Jurkat, Clone E6-1 (cell line): ENCODE measurements at places on chromosomes 11 and 22.

GRCh38 chr11:85694385-85694980 lies 8.5 kb upstream of the CCDC89 start:
- peak; percentile 26 for DNase-seq

- DNase-seq, result no peak
Observed at GRCh38 chr11:45754261-45754709, 50.7 kb upstream of the SLC35C1 start.

DNA sequence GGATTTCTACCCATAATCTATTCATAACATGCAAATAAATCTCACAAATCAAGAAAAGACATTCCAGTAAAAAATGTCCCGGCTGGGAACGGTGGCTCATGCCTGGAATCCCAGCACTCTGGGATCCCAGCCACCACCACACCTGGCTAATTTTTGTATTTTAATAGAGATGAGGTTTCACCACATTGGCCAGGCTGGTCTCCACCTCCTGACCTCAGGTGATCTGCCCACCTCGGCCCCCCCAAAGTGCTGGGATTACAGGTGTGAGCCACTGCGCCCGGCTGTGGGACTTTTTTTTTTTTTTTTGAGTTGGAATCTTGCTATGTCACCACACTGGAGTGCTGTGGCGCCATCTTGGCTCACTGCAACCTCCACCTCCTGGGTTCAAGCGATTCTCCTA lies 4.7 kb downstream of the CHID1 start:
- DNase-seq, result no peak

GRCh38 chr11:73431396-73431795 lies 55.2 kb downstream of the RELT start:
- no peak for DNase-seq

- no peak for DNase-seq
Observed at GRCh38 chr22:48333323-48333763, 1494.3 kb downstream of the BRD1 start.

- no peak for DNase-seq
Observed at GRCh38 chr11:130031945-130032344, 29.3 kb upstream of the PRDM10 start.

DNA sequence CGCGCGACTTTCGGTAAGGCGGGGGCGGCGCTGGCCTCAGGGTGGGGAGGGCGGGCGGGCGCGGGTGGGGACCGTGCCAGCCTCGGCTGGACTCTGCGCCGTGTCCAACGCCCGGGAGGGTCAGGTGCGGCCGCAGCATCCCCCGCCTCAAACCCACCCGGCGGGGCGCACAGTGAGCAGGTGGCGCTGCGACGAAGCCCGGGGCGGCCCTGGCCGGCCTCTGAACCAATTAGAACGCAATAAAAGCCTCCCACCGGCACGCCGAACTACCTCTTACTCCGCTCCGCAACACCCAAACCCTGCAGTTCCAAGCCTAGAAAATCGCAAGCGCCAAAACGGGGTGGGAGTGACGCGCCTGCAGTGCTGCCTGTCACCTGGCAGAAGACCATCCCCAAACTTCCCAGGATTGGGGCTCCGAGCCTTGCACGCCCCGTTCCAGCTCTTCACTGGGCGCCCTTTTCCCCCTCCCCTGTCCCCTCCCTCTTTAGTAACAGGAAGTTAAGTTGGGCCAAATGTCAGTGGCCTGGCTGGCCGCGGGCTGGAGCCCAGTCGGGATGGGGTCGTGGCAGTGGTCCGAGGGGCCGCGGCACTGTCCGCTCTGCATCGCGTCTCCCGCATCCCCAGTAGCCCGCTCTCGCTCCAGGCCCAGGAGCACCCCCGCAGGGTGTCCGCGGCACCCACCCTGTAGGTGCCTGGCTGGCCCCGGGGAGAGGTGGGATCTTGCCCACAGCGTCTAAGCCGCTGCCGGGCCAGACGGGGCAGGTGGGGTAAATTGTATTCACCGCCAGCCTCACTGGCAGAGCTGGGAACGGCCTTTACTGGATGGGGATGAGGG lies 541 bp downstream of the MICAL2 start:
- DNase-seq, result no peak

GRCh38 chr11:114311946-114312345 lies 15.7 kb downstream of the NNMT start:
- no peak for DNase-seq

DNA sequence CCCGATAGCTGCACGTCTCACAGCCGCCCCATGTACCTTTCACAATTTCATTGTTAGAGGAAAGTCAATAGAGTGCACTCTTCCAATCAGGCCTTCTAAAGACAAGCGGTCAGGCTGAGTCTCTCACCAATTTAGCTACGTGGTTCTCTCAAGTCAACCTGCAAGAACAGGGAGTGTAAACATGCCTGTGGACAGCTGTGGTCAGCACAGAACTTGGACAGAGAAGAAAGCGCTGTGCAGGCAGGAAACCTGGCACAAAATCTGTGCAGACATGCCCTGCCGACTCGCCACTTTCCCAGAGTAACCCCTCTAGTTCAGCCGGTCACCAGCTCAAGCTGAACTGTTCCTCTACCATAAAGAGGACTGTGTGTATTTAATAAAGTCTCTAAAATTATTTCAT lies 39.5 kb downstream of the CHKA start:
- DNase-seq, result no peak

DNA sequence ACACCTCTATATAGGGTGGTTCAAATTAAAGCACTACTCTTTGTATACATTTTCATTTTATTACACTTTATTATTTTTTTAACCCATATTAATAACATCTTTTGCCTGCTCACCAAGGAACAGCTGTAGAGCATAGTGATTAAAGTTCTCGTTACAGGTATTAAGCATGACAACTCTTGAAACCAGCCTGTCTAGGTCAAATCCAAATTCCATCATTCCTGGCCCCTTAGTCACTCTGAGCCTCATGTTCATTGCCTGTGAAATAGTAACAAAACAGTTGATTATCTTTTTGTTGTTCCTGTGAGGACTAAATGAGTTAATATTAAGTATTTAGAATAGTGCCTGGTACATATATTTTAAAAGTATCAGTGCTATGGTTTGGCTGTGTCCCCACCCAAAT lies 334.5 kb downstream of the RAB38 start:
- no peak for DNase-seq

DNA sequence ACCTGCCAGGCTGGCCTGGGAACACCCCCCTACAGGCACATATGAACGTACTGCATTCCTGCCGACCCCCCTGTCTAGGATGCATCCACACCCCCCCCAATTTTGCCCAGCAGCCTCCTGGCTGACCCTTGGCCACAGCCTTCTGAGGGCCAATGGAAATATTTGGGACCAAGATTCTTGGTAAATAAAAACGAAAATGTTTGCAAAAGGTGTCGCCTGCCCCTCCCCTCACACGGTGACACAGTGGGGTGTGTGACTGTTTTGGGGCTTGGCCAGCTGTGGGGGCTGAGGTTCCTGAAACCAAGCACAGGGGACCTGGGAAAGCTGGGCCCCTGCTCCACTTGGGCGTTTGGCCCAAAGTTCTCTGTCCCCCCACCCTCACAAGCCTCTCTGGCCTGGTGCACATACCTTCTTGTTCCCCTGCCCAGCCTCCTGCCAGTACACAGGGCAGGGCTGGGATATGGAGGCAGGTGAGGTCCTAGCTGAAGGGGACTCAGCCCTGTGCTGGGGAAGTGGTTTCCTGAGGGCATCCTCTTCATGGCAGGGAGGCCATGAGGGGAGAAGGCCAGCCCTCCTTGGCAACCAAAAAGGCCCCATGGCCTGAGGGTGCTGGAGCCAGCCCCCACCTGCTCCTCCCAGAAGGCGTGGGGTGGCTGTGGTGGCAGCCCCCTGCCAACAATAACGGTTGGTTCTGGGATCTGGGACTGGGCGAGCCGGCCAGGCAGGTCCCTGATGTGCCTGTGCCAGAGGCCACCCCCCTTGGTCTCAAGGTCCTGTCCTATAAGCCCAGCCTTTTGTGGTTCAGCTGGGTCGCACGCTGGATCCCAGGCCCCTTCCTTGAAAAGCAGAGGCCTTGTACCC lies 2.1 kb upstream of the CRACR2B start:
- no peak for DNase-seq

DNA sequence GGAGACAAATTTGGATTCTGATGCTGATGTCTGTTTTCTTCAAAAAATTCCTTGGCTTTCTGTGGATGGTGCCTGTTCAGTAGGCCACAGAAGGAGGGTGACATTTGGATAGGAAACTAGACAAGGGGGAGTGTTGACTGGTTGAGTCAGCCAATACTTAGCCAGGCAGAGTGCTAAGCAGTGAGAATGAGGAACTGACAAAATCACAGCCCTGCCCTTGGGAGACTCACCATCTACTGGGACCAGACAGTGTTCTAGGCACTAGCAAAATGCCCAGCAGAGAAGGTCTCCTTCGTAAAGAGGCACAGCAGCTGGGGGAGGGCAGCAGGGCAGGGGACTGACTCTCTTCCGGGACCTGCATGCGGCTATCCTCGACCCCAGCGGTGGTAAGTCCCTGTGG lies 190.2 kb downstream of the DSCAML1 start:
- DNase-seq, result no peak

DNA sequence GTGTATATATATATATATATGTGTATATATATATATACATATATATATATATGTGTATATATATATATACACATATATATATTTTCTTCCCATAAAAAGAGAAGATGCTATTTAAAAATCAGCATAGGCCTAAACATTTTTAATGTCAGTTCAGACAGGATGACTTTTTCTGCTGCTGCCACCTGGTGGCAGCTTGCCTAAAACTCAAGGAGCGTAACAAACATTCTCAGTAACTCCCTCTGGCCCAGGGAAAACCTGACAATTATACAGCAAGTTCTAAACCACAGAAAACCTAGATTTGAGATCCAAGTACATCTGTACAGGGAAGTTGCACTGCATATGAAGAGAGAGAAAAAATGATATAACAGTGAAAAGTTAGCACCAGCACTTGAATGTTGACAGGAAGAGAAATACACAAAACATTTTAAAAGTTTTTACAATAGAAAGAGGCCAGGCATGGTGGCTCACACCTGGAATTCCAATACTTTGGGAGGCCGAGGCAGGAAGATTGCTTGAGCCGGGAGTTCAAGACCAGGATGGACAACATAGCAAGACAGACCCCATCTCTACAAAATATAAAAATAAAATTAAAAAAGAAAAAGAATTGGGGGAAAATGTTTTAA lies 16.6 kb downstream of the OR8A1 start:
- DNase-seq, result peak; percentile 55

- no peak for DNase-seq
Observed at GRCh38 chr11:68315171-68315920, 3.0 kb downstream of the LRP5 start.

GRCh38 chr11:5129457-5129877 lies 8.7 kb downstream of the OR52A5 start:
- no peak for DNase-seq

DNA sequence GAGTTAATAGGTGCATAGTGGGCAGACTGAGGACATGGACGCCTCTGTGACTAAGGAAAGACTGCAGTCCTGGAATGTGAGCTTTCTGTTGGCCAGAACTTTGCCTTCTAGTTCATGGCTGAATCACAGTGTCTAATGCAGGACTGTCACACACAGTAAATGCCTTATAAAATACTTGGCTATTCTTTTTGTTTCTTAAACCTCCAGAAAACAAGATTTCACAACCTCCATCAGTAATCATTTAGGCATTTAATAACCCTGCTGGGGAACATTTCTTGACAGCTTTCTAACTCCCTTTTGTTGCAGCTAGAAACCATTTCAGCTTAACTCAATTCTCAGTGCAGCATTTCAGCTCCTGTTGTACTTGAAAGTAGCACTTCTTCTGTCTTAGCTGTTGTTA lies 335.8 kb upstream of the DDI1 start:
- DNase-seq, result no peak

DNA sequence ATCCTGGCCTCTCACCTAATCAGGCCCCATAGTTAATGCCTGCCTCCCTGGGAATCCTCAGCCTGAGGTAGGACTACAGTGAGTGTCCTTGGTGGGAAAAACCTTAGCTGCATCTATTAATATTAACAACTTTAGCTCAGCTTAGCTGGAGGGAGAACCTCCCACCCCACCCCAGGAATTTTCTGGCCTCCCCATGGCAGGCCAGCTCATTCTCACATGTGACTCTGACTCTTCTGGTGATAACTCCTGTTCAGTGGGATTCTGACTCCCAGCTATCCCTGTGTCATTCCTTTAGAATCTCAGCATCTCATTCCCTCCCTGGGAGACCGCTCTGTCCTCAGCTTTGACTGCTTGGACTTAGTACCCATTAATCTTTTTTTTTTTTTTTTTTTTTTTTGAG lies 14.5 kb downstream of the ART5 start:
- DNase-seq, result no peak

GRCh38 chr11:134921938-134922337 lies 509.9 kb upstream of the B3GAT1 start:
- DNase-seq, result no peak

DNA sequence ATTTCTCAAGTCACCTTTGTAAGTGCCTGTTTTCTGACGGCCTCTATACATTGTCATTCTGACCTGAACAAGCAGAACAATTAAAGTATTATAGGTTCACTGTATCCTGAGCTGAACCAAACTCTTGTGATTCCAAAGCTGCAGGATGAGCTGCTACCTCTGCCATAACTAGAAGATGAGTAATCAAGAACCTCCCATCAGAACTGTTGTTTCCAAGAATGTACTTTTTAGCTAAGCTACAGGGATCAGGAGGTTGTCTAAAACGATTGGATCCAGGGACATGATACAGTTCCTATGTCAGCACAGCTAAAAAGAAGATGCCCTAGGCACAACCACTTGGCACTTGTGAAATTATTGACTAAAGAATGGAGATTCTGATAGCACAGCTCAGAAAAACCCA lies 288.4 kb upstream of the CCDC90B start:
- no peak for DNase-seq

DNA sequence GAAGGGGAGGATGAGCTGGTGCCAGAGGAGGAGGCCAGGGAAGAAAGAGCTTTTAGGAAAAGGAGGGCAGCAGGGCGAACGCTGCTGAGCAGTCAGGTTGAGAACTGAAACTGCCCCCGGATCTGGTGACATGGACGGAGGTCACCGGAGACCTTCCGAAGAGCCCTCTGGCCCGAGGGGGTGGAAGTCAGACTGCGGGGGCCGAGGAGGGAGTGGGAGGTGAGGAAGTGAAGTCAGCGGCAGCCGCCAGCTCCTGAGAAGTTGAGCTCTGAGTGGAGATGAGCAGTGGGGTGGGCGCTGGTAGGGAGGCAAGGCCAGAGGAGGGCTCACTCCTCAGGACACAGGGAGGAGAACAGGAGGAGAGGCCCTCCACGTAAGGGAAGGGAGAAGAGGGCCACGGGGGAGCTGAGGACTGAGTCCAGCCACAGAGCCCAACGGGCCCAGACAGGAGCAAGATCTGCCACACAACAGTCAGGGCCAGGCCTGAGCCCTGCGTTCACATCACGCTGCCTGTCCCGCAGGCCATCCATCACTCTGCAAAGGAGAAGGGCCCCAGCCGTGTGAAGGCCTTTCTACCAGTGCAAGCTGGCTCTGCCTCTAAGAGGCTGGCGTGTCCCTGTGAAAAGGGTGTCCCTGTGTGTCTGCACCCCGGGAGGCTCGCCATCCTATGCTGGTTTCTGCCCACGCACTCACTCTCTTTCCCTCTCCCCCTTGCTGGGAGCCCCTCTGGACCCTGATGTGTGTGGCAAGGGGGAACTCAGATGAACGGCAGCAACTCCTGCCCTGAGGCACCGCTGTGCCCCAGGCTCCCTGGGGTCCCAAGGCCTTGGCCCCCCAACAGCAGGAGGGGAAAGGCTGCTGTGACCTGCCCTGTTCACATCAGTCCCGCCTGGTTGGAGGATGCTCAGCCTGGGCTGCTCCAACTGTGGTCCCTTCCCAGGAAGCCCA lies 19.0 kb upstream of the LRRC32 start:
- DNase-seq, result no peak
